ENCODE measurements at places on chromosomes 5 and 9.

DNA sequence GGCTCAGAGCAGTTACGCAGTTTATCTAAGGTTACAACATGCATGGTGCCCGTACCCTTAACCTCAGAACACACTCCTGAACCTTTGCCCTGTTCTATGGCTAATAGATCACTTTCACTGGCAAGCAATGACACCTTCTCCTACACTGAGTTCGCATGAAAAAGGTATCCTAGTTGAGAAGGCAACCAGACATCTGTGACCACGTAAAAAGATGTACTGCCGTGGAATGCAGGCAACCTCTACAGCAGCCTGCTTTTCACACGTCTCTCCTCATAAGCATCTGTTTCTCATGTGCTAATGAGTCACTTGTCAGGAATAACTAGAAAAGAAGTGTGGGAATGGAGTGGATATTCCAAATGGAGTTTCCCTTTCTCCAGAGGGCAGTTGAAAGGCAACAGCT, 71.4 kb downstream of the FBXO38 start:
- DNase-seq = no peak

GRCh38 chr9:69945671-69946141, 97.9 kb upstream of the MAMDC2 start:
- peak; percentile 49 for DNase-seq

DNA sequence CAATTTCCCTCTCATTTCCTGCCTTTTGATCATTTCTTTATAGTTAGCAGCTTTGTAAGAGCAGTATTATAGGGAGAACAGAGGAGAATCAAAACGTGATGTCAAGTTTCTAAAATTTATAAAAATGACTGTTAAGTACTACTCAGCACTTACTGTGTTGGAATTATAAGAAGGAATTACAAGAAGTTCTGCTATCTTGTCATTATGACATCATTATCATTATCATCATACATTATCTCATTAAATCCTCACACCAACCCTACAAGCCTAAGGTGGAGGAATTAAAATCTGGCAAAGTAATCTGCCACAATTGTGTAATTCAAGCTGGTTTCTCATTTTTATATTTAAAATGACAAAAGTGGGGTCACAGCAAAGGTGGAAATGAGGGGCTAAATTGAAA, 316.2 kb upstream of the CD180 start:
- no peak for DNase-seq

DNA sequence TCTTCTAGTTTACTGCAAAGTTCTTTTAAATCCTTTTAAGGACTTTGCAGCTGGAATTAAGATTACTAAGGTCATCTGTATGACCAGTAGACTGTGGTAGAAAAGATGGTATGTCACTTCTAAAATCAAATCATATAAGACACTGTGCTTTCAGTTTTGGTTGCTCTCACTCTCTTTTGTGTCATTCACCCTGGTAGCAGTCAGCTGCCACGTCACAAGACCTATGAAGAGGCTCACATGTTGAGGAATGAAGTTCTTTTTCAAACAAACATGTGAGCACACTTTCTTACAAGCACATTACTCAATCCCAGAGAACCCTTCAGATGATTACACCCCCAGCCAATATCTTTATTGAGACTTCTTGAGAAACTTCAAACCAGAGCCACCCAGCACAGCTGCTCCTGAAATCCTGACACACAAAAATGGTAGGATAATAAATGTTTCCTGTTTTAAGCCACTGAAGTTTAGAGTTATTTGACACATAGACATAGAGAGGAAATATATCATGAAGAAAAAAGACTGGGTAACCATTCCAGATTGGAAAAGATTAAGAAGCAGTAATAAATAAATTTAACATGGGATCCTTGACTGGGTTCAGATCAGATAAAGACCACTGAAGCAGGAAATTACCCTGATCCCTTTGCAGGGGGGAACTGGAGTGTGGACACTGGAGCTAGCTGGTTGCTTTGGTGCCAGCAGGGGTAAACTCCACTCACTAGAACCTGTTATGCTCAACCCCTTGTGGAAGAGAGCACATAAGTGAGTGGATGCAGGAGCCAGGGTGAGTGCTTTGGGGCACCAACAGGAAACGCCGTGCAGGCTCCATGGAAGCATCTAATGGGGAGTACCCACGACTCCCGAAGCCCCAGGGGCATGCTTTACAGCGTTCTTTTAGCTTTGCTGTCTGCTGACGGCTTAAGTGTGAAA, 64.1 kb downstream of the SLCO4C1 start:
- DNase-seq = no peak

GRCh38 chr9:75418518-75418917, 330.2 kb downstream of the OSTF1 start:
- no peak for DNase-seq

- DNase-seq = peak; percentile 90
Observed at GRCh38 chr5:53019320-53019719, 30.2 kb downstream of the ITGA2 start.

DNA sequence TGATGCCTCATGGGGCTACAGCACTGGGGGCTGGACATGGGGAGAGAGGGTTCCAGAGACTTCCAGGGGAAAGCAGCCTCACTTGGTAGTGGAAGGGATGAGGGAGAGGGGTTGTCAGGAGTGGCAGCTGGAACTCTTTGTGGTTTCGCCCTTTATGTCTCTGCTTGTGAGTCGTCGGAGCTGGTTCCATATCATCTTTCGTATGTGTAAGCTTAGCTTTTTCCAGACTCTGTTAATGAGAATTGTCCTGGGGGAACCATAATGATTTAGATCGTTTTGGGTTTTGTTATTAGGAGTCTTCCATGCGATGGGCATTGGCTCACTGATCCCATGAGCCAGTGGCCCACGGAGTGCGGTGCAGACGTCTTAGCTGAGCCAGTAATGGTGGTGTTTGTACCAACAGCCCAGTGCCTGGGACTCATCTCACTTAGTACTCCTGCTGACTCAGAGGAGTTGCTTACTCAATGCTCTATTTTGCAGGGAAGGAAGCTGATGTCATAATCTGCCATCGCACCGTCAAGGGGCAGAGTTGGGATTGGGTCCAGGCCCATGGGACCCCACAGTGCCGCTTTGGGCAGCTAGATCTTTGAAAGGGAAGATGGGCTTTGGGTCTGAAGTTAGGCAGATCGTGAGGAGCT, 48.5 kb downstream of the NEK6 start:
- DNase-seq = peak; percentile 89

DNA sequence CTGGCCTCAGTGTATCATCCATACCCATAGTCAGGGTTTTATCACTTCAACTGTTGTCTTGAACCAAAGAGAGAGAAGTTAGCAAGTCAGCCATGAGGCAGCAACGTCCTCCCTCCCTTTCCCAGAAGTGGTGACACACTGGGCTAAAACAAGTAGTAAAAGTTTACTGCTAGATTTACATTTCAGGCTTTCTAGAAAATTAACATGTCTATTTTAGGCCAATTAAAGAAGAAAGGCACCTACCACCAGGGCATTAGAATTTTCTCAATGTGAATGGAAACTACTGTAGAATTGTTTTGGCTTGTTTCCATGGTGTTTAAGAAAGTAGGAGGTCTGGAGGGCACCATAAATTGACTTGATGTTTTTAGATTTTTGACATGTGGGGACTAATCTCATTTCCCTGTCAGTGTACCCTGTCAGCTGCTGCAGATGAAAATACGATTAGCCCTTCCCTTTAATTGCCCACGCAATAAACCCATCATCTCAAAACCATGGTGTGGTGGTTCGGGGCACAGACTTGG, 121.8 kb upstream of the ELL2 start:
- no peak for DNase-seq

DNA sequence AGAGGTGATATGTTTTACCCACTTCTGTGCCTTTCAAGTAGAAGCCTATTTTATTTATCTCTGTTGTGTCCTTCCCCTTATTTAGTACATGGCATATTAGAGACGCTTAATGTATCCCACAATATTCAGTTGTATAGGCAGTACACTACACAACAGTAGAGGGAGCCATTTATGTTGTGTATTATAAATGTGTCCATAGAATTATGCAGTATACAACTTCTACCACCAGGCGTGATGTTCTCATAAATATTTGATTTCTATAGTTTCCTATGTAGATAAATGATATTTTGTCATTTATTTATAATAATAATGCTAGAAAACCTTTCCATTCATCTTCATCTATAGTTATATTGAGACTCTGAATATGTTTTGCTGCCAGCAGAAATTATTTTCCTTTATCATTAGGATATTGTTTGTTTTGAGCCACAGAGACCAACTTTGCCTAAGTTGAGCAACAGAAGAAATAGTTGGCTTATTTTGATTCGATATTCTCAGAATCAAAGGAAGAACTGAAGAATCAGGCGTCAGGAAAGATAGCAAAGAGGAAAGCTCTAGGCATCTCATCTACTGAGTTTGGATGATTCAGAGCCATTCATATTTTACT, 81.7 kb downstream of the ADAMTS19 start:
- DNase-seq = peak; percentile 14

- peak; percentile 29 for DNase-seq
Observed at GRCh38 chr9:32344551-32345182, 39.8 kb upstream of the ACO1 start.

DNA sequence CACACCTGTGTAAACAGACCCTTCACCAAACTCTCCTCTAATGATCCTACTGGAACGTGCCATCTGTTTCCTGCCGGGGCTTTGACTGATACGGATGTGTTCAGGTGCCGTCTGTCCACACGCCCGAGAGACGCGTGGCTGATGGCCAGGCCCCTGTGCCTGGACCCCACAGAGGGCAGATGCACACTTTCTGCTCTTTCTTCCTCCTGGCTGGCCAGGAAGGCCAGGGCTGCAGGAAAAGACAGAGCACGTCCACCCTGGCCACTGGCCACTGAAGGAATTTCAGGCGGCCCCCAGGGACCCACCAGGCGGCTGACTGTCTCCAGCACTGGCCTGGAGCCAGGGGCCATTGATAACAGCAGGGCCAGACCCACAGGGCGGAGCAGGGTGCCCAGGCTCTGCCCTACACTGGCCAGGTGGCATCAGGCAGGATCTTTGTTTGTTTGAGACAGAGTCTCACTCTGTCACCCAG, 3.6 kb upstream of the ENG start:
- no peak for DNase-seq

- no peak for DNase-seq
Observed at GRCh38 chr9:136609838-136610311, 52.8 kb upstream of the EGFL7 start.

- no peak for DNase-seq
Observed at GRCh38 chr5:94771742-94772141, 153.3 kb downstream of the SLF1 start.

DNA sequence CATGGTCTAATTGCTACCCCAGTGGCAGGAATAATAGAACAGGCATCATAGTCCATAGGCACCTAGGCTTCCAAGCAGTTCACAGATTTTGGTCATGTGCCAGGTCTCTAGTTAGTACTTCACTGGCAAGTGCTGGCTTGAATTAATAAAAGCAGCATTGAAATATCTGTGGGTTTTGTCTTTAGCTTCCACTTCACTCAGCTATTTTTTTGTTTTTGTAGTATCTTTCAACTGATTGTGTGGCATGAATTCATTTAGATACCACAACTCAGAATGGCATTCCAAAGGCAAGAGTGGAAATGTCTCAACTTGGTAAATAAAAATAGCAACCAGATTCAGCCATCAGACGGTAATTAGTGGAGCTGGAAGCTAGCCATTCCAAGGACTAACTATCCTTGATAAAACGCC, 27.9 kb upstream of the ITGA2 start:
- peak; percentile 9 for DNase-seq

DNA sequence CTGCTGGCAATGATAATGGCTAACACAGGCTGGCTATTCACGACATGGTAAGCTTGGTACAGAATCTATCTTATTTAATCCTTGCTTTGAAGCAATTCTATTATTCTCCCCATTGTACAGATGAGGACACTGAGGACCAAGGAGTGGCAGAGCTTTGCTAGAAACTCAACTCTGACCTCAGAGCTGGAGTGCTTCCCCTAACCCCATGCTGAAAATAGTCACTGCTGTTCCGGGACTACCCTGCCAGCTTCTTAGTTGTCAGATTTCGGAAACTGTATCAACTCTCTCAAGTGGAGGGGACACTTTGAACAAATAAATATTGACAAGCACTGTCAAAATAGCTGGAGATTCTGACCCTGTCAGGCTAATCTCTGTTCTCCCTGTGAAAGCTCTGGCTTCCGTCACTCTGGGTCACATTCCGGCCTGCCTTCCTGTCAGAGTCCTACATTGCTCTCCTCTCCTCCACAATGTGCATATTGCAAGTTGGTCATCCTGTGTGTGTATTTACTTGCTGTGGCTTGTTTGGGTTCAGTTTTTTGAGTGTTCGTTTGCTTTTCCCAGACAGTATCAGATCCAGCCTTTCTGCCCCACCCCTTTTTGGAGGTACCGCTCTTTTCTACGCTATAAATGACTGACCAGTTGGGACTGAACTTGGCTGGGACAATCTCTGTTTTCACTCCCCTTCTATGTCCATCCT, 134.3 kb upstream of the MAP1B start:
- DNase-seq = no peak

DNA sequence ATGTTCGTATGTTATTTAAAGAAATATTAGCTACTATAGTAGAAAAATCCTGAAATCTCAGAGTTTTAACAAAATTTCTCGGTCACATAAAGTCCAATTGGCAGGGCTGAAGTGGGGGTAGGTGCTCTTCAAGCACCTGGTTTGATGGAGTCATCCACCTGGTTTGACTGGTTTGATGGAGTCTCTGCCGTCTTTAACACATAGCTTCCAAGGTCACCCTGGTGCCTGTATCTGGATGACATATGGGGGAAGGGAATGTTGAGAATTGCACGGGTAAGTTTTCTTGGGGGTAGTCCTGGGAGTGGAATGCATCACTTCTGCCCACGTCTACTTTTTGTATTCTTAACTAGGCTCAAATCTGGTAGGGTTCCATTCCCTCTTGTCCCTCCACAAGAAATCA, 351.2 kb downstream of the SH3GL2 start:
- DNase-seq = no peak

DNA sequence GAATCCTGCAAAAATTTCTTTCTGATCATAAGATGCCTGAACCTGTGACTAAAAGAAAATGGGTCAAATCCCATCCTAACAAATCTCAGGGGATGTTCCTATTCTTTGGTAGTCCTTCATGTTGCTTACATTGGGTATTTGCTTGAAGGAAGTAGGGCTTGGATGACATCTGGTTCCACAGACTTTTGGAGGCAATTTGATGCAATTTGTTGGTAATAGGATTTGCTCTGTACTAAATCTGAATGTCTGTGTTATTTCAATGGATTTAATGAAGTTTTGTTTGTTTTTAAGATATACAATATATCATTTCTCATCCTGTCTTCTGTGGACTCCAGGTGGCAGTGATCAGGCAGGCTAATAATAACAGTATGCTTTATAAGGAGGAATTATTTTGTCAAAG, 457.9 kb downstream of the ZSWIM6 start:
- DNase-seq = no peak

- peak; percentile 34 for DNase-seq
Observed at GRCh38 chr5:16600397-16600796, 16.4 kb downstream of the RETREG1 start.

GRCh38 chr9:123318202-123318601, 37.8 kb upstream of the CRB2 start:
- DNase-seq = no peak
